ENCODE measurements at places on chromosomes 3 and 15.

DNA sequence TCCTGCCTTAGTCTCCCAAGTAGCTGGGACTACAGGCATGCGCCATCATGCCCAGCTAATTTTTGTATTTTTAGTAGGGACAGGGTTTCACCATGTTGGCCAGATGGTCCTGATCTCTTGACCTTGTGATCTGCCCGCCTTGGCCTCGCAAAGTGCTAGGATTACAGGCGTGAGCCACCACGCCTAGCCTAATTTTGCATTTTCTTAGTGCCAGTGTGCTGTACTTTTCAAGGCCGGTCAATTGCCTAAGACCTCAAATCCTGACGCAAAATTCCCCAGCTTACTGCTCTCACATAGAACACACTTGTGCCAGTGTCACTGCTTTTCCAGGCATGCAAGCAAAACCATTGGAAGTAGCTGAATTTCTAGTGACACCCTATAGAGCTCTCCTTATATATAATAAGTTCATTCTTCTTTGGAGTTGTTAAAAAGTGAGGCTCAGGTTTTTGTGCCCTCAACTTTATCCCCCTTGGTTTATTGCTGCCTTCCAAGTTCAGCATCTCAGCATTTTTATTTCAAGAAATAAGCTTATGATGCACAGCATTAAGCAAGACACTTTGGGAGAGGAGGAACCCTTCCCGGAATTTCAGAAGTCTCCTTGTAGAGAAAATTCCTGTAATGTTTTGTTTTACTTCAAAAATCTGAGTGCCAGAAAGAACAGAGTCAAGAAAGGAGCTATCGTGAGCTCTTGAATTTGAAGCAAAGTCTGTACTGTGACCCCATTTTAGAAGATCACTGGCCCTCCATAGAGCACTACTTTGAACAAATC is 93.2 kb downstream of the FILIP1L start:
- DNase-seq, result no peak

GRCh38 chr3:129052675-129053074 is 7.9 kb upstream of the GP9 start:
- no peak for DNase-seq

DNA sequence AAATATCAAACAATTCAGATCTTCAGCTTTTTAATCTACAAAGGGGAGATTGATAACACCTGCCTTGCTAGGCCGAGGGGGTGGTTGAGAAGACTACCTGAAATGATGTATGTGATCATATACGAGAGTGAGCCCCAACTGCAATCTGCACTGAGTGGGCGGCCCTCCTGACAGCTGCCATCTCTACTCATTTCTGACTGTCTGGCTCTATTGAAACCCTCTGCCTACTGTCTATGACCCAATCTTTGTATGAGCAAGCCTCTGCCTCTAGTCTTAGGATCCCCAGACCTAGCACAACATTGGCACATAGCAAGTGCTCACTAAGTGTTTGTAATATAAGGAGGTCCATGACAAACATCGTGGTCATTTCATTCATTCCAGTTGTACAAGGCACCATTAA is 144.4 kb upstream of the NR2F2 start:
- no peak for DNase-seq

DNA sequence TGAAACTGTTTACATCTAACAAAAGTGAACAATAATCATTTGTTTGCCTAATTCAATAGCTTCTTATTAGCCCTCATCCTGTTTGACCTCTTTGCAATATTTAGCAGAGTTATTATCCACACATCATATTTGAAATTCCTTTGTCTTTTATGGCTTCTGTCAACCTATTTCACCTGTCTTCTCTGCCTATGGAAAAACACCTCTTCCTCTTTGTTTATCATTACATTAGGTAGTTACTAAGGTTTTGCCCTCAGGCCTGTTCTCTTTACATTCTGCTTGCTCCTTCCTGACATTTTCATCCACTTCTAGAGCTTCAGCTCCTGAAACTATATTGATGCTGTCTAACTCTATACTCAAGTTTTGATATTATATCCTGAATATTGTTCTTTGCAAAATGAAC is 183.0 kb downstream of the SUCNR1 start:
- no peak for DNase-seq

- DNase-seq, result no peak
These were observed 34.6 kb upstream of the CMTM8 start for GRCh38 chr3:32203854-32204253.

GRCh38 chr3:150681057-150681456 is 22.7 kb downstream of the ERICH6 start:
- DNase-seq, result no peak

DNA sequence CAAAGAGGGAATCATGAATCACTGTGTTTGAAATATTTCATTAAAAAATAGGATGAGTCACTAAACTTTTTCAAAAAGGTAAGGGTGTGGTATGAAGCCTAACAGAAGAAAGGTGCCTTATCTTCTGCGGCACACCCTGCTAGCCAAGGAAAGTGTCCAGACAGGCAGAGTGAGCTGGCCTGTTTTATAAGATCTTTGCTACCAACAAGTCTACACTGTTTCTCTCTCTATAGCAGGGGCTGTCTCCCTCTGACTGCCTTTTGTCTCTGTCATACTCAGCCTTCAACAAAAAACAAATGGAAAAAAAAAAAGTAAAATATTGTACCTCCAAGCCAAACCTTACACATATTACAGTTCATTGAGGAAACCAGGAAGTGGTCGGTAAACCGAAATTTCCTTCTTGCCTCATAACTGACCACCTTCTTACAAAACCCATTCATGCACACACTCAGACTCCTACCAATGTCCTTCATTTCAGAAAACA is 9.1 kb downstream of the ZDHHC3 start:
- no peak for DNase-seq

DNA sequence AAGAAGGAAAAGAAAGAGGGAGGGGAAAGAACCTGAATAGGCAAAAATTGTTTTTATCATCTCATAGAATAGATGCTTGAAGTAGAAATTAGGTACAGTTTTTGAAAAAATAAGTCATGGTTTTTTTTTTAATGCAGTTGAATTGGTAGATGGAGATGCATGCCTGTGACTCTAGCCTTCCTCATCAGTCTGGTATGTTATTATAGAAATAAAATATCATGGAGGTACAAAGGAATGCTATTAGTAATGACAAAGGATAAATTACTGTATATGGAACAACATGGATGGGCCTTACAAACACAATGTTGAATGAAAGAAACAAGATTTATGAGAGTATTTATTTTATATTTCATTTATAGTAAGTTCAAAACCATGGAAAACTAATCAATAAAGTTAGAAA is 162.4 kb upstream of the GALNT15 start:
- DNase-seq, result no peak

- peak; percentile 86 for DNase-seq
These were observed at the start of gene KAT2B for GRCh38 chr3:20039765-20040547. KAT2B (plus strand) TSS chr3:20040446; CDS start chr3:20040478, 32 bp downstream.

GRCh38 chr15:29090617-29091466 is 178.8 kb downstream of the NSMCE3 start:
- peak; percentile 62 for DNase-seq

- no peak for DNase-seq
These were observed 843.9 kb upstream of the DPPA4 start for GRCh38 chr3:110181226-110181625.

DNA sequence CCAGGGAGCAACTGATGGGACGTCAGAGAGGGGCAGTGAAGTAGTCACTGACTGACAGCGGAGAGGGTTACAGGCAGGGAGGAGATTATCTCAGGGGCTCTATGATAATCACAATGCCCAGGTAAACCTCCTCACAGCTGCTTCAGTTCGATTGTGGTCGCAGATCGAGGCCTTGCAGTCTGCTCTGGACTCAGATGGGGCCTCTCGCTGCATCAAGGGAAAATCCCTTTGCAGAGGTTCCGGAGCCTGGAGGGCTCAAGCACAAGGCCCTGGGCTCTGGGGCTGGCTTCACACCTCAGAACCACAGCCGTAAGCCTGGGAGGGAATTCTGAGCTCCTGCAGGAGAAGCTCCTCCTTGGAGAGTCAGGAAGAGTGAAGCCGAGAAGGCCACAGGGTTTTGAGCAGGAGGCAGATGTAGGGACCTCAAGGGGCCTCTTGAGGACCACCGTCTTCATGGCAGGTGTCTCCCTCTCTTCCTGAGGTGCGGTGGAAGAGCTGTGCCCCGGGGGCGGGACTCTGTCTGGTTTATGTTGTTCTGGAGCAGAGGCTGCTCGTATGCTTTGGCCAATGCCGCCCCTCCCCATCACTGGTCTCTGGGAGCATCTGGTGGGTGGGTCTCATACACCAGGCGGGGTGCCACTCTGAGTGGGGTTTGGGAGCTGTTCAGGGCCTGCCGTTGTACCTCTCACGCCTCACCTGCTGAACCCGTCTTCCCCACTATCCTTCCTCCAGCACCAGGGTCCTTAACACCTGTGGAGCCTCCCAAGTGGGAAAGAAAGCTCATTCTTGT is 19.5 kb upstream of the SNRPA1 start:
- DNase-seq, result no peak

- no peak for DNase-seq
These were observed 426.1 kb downstream of the EDEM1 start for GRCh38 chr3:5613599-5613998.

GRCh38 chr3:70517124-70517890 is 204.9 kb upstream of the MDFIC2 start:
- DNase-seq, result no peak

- DNase-seq, result no peak
These were observed 362.3 kb upstream of the RGMA start for GRCh38 chr15:93451265-93451664.

DNA sequence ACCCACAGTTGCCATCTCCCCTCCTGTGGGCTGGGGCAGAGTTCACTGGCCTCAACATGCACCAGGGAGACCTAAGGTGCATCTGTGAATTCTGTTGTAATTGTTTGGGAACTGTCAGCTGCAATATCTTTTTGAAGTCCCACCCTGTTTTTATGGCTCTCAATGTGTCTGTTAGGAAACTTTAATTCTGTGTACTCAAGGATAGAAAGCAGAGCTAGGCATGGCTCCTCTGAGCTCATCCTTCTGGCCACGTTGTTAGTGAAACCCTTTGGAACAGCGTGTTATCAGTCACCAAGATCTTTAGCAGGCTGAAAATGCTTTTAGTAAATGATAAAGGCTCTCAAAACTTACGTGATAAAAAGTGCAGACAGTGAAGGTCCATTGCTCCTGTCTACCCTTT is 33.6 kb upstream of the MTMR10 start:
- DNase-seq, result no peak

DNA sequence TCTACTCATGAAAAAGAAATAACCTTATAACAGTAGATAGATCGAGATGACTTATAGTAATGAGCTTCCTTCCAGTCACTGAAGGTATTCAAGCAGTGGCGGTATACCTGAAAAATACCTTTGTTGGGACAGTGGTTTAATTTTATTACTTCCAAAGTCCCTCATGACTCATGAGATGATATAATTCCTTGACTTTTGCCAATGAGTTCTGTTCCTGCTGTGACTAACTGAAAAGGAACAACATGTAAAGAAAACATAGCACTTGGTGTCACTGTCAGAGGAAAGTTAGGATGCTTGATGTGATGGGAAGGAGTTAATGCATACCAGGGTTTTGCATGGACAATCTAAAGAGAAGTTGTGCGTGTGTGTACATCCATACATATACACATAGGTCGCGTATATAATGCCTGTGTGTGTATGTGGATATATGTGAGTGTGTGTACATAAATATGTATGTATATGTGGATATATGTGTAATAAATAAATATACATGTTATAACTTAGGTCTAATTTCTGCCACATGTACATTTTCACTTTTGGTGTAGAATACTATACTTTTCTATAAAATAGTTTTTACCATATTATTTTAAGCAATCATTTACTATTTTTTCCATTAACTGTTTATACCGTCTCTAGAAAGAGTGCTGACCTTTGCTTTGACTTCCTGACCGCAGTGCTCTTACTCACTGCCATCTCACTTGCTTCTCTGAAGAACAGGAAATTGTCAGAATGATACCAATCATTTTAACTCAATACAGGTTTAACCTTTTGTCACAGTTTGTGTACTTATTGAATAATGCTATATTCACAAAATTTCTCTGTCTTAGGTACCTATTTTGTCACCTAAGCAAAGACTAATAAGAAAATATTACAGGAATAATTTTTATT is 12.6 kb upstream of the PAK2 start:
- DNase-seq, result peak; percentile 13

- DNase-seq, result no peak
These were observed 1.3 kb upstream of the TNIK start for GRCh38 chr3:171461525-171461917.

DNA sequence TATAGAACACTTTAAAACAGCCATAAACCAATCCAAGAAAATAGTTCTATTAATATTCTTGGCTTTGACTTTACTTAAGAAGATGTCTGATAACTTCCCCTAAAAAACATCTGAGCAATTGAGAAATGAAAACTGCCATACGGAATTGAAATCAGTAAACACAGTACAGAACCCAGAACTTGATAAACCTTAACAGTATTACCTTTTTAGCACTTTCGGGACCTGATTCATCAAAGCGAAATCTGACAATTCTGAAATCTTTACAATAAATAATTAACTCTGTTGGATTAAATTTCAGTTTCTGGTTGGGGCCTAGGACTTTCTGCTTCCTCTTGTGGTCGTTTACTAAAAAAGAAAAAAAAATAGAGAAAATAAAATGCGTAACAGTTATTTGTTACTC is 17.3 kb downstream of the MTMR10 start:
- no peak for DNase-seq

DNA sequence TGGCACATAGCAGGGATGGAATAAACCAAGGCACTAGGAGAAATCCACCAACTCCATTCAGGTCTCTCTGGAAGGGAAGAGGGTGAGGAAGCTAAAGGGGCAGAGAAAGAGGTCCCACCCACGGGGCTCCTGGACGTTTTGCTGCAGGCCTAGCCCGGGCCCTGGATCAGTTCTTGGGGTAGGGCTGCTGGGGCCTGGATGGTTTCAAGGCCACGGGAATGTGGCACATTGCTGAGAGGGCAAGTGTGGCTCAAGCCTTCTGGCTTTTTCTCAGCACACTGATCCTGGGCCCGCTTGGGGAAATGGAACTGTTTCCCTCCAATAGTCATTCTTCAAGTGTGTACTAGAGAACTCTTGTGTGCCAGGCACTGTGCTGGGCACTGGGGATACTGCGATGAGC is 24.0 kb downstream of the EPHB3 start:
- DNase-seq, result no peak

DNA sequence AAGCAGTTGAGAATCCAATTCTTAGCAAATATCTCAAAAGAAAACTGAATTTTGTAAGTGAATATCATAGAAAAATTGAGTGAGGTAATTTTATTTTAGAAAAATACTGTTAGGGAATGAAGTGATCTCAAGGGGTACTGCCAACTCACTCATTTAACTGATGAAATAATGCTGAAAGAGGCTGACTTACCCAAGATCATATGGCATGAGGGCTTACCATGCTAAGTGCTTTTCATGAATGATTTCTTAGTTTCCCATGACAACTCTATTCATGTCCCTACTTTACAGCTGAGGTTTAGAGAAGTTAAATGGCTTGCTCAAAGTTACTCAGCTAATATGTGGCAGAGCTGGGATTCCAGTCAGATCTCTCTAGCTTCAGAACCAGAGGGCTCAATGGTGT is 30.6 kb downstream of the CCDC14 start:
- no peak for DNase-seq

- no peak for DNase-seq
These were observed 4.7 kb upstream of the FEM1B start for GRCh38 chr15:68272721-68273271.

Data from stimulated activated naive CD8-positive, alpha-beta T cell treated with anti-CD3 and anti-CD28 coated beads, Interleukin-15, Interleukin-2, amounts not matched to agents 100 U/mL and 50 U/mL, for 24 hours (primary cell).